ENCODE measurements at places on chromosomes 2 and 18.

DNA sequence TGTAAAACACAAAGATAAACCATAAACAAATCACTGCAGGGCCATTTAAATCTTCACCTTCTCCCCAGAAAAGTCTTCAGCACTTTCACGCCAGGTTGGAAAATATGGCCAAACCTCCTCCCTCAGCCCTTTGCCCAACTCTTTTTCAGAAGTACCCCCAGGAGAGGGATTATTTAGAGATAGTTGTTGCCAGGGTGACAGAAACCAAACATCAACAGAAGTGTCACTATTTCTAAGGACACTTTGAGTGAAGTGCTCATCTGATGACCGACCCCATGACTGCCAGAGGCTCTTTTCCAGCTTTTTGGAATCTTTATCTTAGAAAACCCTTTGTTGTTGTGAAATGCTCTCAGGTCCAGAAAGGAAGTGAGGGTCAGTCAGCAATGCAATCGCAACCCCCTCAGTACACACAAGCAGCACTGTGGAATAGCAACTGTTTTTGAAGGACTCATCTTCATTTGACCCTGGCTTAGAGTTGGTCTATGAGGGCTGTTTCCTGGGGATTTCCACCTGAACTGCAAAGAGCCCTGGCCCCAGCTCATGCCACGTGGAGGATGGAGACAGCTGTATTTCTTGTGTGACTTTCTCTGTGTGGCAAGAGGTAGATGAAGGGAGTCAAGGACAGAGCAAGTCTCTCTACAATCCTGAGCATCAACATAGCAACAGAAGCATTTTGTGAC is 114.0 kb upstream of the STON1 start:
- DNase-seq: no peak

GRCh38 chr2:33528441-33528950 is 52.0 kb downstream of the RASGRP3 start:
- DNase-seq: no peak

DNA sequence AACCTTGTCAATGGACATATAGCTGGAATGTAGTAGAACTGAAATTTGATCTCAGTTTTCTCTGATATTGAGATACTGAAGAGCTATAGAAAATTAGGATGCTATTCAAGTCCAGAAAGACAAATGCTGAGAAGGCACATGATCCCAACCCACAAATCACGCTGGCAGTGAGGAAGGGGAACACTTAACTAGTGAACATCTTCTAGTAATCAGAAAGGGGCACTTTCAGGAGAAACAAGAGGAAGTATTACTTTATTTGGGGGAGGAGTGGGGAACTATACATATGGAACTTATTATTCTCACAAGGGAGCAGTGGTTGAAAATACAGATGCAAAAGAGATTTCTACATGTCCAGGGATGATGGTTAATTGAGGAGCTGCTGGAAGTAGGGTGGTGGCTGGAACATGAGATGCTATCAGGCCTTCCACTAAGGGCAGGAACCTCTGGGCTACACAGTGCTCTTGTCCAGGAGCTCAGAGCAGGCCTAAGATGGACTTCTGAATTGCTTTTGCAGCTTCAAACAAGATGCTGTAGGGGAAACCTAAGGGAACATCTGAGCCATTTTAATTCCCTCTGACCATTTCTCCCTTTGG is 79.3 kb downstream of the TGFA start:
- no peak for DNase-seq

- DNase-seq: no peak
These were observed 212.8 kb upstream of the SOX11 start for GRCh38 chr2:5479265-5479928.

- DNase-seq: no peak
These were observed 1.1 kb downstream of the CHN1 start for GRCh38 chr2:175003875-175004729.

DNA sequence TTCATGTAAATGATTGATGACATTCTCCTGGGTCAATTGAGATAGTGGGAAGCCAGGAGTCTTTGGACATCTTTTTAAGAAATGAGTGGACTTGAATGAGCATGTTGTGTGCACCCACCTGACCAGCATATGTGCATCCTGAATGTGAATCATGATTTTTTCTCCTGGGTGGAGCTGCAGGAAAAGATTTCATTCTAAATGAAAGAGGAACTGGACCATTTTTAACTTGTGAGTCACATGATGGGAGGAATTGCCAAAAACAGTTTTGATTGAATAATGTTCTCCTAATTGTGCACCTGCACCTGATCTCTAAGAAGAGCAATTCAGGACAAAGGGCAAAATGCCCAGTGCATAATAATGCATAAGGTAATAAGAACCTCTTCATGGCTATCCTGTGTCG is 32.3 kb downstream of the COPS8 start:
- DNase-seq: no peak
